T-helper 2 cell (primary cell): ENCODE measurements at places on chromosomes 5 and 9.

DNA sequence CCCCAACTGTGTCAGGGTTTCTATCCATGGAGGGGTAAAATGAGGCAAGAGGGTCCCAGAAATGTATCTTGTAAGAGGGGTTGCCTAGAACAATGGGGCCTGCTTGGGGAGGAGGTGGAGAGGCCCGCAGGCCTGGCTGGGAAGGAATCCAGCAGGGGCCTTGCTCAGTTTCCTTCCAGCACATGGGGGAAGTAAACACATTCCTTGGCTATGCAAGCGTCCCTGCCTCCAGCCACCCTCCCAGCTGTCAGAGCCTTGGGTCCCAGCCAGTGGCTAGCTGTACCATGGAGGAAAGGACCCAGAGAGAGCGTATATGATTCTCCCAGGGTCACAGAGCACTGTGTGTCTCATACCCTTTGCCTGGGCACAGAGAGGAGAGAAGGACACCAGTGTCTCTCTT lies 71.1 kb upstream of the IL17B start:
- no peak for DNase-seq

GRCh38 chr9:6805532-6805931 lies 47.8 kb downstream of the KDM4C start:
- no peak for DNase-seq

DNA sequence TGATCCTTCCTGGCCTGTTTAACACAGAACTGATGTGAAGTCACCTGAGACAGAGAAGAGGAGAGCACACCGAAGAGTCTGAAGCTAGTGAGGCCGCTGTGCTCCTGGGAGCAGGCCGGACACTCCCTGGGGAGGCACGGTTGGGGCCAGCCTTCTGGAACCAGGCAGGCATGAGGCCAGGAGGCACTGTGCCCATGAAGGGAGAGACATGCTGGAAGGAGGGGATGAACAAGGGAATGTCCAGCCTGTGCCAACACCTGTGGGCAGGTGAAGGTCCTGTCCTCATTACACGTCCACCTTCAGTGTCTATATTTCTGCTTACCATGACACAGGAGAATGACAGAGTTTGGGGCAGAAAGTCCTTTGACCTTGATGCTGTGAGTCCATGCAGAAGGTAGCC lies 183.8 kb upstream of the S1PR3 start:
- DNase-seq, result no peak

- DNase-seq, result peak; percentile 60
These were observed 30.4 kb downstream of the CAMK4 start for GRCh38 chr5:111254613-111255012.

DNA sequence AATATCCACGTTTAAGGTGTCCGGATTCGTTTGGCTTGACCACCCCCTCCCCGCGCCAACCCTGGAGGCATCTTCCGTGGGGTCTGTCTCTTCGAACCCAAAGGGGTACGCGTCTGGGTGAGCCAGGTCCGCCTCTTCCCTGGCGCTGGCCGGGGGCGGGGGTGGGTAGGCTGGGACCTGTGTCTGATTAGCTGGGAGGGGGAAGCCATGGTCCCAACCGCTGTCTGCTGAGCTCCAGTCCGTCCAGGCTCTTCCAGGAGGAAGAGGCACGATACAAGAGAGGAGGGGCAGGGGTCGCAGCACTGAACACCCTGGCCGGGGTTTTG lies at the start of gene LVRN:
Gene LVRN (plus strand): TSS at position 237 of the 326 bp plus-strand sequence. CDS start 143 bp downstream, outside the sequence.
- DNase-seq, result no peak

DNA sequence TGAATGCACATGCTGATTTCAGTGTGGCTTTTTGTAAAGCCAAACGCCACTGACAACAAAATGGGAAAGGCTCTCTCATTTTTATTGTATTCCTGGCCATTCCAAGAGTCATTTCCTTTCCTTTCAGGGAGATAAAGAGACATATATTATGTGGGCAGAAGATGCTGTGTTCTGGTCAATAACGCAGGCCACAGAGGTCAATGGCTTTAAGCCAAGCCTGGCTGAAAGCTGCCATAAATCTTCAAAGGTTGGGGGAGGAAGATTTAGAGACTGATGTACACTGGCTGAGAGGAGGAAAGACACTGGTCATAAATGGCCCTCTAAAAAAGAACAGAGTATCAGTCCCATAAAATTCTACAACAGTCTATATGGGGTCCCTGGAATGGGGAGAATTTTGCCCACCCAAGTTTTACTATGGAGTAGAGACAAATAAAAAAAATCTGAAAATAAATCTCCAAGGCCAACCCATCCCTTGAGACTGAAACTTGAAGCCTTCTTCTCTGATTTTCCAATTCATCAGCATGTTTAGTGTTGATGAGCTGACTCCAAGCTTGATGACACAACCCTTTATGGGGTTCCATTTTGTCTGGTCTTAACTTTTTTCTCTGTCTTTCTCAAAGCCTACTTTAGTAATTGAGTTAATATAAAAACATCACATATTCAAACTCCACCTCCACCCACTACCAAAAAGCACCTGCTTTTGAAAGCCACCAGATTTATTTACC lies 152.1 kb upstream of the SLC24A2 start:
- DNase-seq, result no peak

GRCh38 chr5:173291722-173292658 lies 36.2 kb downstream of the STC2 start:
- DNase-seq, result no peak

DNA sequence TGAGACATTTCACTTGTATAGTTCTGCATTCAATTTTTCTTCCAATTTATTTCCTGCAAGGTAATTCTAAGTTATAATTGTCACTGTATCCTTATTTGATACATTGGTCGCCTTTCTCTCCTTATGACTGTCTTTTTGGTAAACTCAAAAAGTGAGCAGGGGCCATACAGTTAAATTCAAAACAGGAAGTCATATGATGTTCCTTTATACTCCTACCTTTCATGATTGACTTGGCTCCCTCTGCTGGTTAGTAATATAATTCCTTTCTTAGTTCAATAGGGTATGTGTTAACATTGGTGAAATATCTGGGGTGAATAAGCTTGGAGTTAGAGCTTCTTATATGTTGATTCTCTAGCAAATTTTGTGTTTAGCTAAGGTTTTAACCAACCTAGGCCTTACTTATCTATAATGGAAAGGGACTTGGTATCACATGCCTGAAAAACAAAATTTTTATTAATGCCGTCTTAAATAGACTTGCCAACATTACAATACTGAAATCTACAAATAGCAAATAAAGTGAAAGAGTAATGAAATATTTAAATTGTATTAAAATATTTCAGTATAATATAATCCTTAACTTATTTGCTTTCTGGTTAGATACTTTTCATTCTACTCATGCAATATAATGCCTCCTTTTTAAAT lies 6.0 kb upstream of the NIPBL start:
- DNase-seq, result no peak

GRCh38 chr5:125756456-125756855 lies 666.8 kb upstream of the GRAMD2B start:
- DNase-seq, result no peak

- no peak for DNase-seq
These were observed 306.3 kb upstream of the KCNN2 start for GRCh38 chr5:114055318-114056184.

GRCh38 chr9:108069991-108070390 lies 580.4 kb upstream of the KLF4 start:
- DNase-seq, result no peak

GRCh38 chr9:129567842-129568559 lies 52.9 kb downstream of the C9orf50 start:
- DNase-seq, result no peak

DNA sequence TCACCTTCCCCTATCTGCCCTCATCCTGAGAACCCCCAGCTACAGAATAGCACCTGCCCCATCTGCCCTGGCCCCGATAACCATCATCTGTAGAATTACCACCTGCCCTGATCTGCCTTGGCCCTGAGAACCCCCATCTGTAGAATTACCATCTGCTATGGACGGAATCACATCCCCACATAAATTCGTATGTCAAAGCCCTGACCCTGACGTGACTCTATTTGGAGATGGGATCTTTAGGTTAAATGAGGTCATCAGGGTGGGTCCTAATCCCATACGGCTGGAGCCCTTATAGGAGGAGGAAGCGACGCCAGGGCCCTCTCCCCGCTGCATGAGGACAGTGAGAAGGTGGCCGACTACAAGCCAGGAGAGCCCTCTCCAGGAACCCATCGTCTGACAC lies 32.6 kb downstream of the SARDH start:
- no peak for DNase-seq

DNA sequence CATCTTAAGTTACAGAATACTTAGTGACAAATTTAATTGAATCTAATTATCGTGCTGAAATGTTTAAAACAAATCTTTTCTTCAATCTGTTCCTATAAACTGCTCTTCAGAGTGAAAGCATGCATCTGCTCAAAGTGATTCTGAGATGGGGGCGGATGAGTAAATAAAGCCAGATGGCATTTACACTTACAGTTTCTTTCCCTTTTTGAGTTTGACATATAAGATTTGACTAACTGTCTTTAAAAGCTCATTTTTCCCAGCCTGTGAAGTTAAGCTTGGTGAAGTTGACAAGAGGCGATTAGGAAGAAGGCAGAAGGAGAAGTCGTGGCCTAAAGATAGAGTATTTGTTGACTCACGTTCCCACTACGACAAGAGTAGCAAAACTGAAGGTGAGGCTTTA lies 137.4 kb downstream of the LPAR1 start:
- no peak for DNase-seq

DNA sequence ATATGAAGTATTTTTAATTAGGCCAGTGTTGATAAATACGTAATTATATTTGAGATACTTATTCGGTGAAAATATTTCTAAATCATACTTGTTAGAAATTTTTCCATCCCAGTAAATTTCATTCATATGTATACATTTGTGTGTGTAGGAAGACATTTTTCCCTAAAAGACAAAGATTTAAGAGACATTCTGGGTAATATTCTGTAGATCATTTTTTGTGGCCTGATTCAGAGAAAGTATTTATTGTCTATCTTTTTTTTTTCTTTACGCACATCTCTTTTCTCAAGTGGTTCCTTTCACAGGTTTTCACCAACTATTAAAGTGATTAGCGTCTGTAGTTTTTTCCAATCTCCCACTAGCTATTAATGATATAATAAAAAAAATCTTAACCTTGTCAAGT lies 224.1 kb downstream of the MEF2C start:
- DNase-seq, result no peak

- DNase-seq, result no peak
These were observed 58.0 kb downstream of the FXN start for GRCh38 chr9:69093471-69094103.
